T-cell (primary cell): ENCODE measurements at places on chromosomes 11 and 22.

DNA sequence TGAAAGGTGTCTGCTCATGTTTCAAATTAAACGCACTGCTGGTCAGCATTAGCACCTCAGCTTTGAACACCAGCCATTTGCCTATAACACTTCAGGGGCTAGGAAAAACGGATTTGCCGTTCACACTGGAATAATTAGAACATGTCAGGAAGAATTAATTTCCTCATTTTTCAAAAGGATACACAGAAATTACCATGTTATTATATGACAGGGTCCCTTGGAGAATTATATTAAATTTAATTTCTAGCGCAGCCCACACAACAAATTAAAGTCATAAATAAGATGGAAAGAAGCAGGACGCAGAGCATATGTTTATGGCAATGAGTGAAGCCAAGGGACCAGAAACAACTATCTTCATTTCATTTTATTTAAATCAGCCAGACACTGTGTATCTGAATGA is 83.8 kb upstream of the SOX6 start:
- no peak for DNase-seq

GRCh38 chr11:61168800-61169199 is 7.6 kb upstream of the VPS37C start:
- no peak for DNase-seq

GRCh38 chr11:86369668-86370067 is 5.0 kb upstream of the CCDC81 start:
- DNase-seq, result no peak

- no peak for DNase-seq
Observed at GRCh38 chr22:36347094-36347493, 40.7 kb downstream of the MYH9 start.

DNA sequence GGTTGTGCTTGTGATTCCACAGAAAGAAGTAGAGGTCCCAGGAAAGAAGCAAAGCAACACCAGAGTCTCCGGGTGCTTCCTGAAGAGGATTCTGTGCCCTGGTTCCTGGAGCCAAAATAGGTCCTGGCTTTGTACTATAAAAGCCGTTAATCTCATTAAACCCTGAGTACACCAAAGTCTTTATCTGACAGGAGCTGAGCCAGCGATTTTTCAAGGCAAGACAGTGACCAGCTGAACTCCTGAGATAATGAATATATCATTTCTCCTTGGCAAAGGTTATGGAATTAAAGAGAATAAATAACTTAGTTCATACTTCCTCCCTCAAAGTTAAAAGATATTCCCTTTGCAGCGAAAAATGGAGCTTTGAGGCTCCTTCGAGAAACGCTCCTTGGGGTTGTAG is 5.2 kb downstream of the TMEM138 start:
- DNase-seq, result no peak

- DNase-seq, result no peak
Observed at GRCh38 chr22:44442186-44442815, 55.7 kb downstream of the RTL6 start.

GRCh38 chr11:83681906-83682610 is 395.9 kb upstream of the CCDC90B start:
- no peak for DNase-seq
